ENCODE measurements at places on chromosomes 7 and 10.

- no peak for DNase-seq
These were observed 10.2 kb upstream of the ADO start for GRCh38 chr10:62794306-62794705.

GRCh38 chr7:117992635-117993376 lies 119.6 kb upstream of the CTTNBP2 start:
- no peak for DNase-seq

- DNase-seq: no peak
These were observed 509.0 kb upstream of the PODXL start for GRCh38 chr7:132065193-132065988.

DNA sequence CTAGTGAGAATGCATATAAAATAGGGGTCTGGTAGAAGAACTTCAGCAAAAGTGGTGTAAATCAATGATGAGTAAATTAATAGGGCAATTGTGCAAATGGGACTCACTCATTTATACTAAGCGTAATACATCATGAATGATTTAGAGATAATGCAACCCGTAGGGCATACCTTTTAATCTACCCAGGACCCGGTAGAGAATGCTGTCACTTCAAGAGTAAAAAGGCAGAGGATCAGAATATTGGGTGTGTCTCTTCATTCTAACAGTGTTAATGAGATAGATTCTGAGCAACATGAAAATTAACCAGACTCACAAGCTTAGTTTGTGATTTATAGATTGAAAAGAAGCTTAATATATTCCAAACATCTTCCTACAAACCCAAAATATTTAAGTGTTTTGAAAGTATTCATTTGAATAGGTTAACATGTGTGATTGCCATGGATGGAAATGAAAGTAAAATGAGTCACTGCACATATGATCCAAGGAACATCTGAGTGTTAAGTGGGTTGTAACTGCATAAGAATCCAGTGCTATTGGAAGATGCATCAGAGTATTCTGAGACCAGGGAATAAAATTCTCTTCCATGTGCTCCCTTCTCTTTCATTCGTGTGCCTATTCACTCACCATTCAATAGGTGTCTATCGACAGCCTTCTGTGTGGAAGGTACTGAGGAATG lies 690.6 kb downstream of the AUTS2 start:
- no peak for DNase-seq

- DNase-seq: no peak
These were observed 153.7 kb downstream of the PLXNA4 start for GRCh38 chr7:132422502-132423111.

DNA sequence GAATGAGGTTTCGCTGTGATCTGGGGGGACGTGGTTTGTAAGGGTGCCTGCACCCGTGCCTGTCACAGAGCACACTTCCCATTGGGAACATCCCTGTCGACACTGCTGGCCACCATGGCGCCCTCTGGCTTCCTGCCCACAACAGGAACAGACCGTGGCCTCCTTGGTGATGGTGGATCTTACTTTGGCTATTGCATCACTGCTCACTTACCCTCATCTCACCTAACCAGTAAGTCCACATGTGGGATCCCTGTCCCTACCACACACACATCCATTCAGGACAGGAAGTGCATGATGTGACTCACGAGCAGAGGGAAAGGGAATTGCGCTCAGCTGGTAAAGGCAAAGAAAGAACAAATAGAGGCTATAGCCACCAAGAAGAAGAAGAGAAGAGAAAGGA lies 26.2 kb upstream of the SEC61G start:
- DNase-seq: no peak

DNA sequence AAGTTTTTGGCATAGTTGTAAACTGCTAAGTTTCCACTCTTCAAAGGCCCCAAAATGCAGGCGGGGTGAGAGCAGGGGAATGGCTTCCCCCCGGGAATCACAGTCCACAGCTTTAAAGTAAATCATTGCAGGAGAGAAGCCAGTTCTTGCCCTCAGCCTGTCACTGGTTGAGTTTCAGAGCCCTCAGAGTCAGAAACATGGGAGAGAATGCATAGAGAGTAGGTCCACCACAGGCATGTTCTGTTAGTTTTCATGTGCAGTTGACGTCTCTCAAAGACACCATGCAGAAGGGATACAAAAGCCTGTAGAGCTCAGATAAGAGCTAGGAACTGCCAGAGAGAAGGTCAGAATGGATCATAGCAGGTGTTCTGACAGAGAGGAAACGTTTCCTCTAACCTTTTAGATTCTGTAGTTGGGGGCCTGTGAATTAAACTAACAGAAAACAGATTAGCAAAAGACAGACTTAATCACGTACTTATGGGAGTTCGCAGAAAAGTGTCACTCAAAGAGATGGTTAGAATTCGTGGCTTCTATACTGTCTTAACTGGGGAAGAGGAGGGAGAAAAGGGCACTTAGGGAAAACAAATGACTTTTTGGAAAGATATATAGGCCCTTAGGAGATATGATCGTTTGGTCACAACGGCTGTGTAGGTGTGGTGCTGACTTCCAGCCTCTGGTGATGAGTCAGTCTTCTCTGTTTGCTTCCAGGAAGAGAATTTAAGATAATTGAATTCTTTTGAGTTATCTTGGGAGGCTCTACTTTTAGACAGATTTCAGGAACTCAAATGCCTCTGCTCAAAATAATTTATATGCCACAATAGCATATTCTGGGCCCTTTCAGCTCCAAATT lies 48.0 kb upstream of the MSRB2 start:
- no peak for DNase-seq

DNA sequence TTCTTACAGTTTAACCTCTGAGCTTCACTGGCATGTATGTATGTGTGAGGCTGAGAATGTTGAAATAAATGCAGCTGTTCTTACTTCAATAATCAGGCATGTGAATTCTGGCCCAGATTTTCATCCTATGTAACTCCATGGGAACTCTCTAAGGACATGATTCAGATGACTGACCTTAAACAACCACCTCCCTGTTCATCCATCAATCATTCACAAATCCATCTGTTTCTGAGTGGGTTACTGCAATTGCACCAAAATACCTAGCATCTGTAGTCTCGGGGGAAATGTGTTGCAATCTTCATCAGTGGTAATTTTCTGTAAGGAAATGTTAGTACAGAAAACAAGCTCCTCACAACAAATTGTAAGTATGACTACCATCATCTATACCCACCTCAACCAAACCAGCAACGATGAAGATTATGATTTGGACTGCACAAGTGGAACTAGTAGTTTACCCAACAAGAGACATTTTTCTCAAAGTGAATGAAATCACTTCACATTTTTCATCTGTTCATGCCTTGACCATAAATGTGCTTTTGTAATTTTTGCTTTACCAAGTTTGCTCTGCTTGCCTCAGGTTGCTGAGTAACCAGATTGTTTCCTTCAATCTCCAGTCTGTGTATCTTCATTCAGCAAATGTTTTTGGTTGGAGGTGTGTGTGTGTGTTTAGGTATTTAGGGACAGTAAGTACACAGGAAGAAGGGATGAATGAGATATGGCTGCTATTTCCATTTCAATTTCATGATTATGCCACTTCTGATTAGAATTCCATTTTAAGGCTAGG lies 65.7 kb upstream of the FZD8 start:
- no peak for DNase-seq

- DNase-seq: peak; percentile 32
These were observed 919 bp downstream of the MAFK start for GRCh38 chr7:1531263-1531978.

- no peak for DNase-seq
These were observed 409.1 kb downstream of the TCERG1L start for GRCh38 chr10:130902471-130902870.

- no peak for DNase-seq
These were observed 89.4 kb downstream of the C10orf90 start for GRCh38 chr10:126580873-126581647.

GRCh38 chr7:147078312-147078711 lies 961.7 kb downstream of the CNTNAP2 start:
- DNase-seq: no peak

GRCh38 chr10:3460420-3461128 lies 288.0 kb upstream of the PITRM1 start:
- no peak for DNase-seq

DNA sequence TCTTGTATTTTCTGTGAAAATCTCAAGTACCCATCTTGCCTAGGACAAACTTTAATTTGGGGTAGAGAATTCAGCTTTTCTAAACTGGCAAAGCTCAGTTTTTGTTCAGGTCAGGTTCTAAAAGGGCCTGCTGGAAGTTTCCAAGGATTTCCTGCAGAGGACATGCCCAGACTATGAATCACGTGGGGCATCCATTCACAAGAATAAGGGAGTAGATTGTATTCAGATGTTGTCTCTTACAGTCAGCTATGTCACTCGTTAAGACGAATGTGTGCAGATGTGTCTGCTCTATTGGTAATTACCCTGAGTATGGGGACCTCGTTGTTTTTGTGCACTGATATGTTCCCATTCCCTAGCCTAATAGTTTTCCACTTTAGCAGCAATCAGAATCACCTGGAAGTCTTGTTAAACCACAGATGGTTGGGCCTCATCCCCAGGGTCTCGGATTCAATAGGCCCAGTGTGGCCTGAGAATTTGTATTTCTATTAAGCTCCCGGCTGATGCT lies 81.0 kb upstream of the ITPRID1 start:
- no peak for DNase-seq

DNA sequence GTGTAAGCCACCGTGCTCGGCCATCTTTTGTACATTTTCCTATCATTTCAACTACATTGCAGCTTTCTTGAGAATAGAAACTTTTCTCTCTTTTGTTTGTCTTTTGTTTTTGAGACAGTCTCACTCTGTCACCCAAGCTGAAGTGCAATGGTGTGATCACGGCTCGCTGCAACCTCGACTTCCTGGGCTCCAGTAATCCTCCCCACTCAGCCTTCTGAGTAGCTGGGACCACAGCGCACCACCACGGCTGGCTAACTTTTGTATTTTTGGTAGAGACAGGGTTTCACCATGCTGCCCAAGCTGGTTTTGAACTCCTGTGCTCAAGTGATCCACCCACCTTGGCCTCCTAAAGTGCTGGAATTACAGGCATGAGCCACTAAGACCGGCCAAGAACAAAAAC lies 31.3 kb upstream of the DAGLB start:
- DNase-seq: no peak

DNA sequence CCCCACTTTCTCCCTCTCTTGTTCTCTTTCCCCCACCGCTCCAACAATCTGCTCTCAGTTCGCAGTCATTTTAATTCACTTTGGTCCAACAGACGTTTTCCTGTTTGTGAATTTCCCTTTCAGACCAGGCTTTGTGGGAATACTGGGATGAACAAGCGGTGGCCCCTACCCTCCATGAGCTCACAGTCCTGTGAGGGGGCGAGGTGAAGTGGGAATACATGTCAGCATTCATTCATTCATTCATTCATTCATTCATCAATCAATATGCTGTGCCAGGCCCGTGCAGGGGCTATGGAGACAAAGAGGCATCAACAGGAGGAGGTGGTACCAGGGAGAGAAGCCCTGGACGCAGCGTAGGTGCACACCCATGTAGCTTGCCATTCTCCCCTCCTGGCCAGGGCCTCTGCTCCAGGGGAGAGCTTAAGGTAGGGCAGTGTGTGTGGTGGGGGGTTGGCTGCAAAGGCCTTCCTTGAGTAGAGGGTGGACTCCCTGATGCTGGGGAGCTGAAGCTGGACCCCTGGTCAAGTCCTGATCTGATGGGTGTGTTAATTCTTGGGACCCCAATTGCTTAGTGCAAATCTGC lies 16.1 kb downstream of the PRF1 start:
- peak; percentile 21 for DNase-seq

DNA sequence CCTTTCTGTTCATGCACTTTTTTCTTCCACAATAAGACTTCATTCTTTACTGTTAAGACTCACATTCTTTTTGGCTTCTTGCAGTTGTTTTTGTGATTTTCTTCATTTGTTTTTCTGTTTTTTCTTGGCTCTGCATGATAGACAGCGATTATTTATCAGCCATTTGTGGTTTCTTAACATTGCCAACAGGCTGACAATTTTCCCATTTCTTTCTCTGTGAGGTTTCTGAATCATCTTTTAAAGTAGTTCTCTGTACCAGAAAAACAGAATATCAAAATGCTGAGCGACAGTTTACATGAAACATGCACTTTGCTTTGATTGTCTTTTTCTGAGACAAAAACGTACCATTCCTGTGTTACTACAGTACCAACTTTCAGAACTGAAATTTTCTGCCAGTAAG lies 334.2 kb upstream of the MAGI2 start:
- no peak for DNase-seq

- no peak for DNase-seq
These were observed 4.0 kb downstream of the SLC16A12 start for GRCh38 chr10:89531359-89531758.

GRCh38 chr10:31804352-31804810 lies 124.2 kb downstream of the ARHGAP12 start:
- no peak for DNase-seq

- DNase-seq: no peak
These were observed 158.6 kb upstream of the TARP start for GRCh38 chr7:38432080-38432479.

GRCh38 chr7:67696124-67696523 lies 699.5 kb downstream of the TYW1 start:
- DNase-seq: no peak

GRCh38 chr10:60413306-60414012 lies 23.8 kb upstream of the ANK3 start:
- no peak for DNase-seq

DNA sequence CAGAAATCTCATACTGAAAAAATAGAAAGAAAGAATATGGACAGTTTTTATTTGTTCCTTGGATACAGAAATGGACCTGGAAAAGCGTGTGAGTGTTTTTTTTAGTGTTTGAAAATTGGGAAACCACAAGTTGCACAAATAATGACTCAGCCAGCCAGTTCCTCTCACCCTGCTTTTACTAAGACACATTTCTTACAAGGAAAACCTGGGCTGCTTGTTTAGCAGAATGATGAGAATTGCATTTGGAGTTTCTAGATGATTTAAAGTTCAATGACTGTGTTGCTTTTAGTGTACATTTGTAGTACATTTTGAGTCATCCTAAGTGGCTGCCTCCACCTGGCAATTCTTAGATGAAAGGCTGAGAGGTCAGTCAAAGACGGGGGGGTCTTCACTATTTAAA lies 218.7 kb downstream of the ABCA13 start:
- no peak for DNase-seq

DNA sequence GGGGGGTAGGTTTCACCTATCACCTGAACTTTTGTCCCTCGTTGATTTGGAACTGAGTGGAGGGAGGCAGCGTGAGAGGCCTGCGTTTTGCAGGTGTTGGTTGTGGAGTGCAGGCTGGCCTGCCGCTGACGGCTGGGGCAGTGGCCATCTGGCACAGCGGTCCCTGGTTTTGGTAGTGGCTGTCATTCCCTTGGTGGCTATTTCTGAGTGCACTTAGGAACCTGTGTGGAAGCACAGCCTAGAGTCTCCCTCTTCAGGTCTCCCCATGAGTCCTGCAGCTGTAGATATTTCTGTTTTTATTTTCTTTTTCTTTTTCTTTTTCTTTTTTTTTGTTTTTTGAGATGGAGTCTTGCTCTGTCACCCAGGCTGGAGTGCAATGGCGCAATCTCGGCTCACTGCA lies 129.2 kb downstream of the CUL2 start:
- DNase-seq: no peak

DNA sequence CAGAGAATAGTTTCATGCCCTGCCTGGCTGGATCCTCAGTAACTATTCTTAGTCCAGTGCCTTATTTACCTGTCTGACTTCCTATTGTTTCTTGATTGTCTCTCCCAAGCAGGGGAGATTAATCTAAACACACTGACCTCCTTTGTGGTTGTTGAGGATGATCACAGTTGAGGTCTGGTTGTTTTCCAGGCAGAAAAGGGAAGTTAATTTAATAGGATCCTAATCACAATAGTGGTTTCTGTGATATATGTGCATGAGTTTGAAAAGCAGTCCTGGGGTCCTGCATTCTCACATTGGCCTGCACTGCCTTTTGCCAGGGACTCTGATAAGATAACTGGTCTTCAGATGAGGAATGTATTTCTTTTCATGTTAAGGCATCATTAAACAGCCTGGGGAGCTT lies 130.1 kb downstream of the SND1 start:
- no peak for DNase-seq
